ENCODE measurements at places on chromosomes 16 and 17.
A peak's percentile ranks its signal among the peaks of the same experiment; 100 is the strongest.

- peak overlapping the region; percentile 94 for H3K27ac ChIP-seq
- H3K27me3 ChIP-seq, result no peaks in the 10 kb centered on the region
- peak overlapping the region; percentile 99 for H3K4me3 ChIP-seq
- H3K36me3 ChIP-seq, result peaks cover 23% of the 10 kb centered on the region
- DNase-seq, result peak; percentile 59
- H3K4me1 ChIP-seq, result peaks cover 74% of the 10 kb centered on the region
Observed at GRCh38 chr17:77455111-77455890, 314.5 kb downstream of the SEC14L1 start.

DNA sequence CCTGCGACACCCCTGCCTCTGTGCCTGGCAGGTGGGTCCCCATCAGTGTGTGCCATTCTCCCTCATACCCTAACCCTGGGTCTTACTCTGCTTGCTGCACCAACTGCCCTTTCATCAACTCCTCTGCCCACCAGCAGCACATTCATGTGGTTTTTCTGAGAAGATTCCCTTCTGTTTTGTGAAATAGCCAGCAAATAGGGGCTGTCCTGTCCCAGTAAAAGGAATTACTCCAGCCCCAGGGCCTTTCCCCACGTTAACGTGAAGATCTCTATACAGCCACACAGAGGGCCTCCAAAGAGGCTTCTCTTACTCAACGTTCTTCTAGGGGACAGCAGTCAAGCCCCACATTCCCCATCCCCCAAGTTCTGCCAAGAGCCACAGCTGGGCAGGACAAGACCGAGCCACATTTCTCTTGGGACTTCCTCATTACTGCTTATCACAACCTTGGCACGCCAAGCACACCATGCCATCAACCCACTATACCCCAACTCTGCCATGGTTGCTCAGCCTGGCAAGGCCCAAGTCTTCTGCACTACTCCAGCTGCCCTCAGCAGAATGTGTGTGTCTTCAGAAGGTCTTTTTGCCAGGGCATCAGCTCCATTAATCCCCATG is 18.7 kb upstream of the CCL2 start:
- peaks cover 27% of the 10 kb centered on the region for H3K27me3 ChIP-seq
- no peak overlapping the region for H3K27ac ChIP-seq
- H3K4me1 ChIP-seq, result no peaks in the 10 kb centered on the region

DNA sequence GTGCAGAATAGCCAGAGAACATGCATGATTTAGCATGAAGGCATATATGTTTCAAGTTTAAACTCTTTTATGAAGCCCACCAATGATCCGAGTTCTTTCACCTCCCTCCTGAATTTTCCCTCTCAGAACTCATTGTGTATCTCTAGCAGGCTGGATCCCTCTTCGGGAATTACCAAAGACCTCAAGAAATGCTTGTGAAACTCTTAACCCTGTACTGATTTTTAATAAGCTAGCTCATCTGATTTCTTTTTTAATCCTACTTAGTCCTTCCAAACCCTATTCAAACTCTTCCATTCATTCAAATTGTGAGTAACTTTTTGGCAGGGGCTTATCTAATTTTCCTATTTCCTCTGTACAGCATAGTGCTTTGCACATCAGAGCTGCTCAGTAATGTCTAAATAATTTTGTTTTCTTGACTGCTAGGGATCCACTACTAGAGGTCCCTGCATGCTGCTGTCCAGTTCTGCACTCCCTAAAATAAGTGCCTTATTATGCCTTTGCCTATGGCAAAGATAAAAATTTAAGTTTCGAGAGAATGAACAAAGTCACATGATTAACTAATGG is 723.8 kb downstream of the CDH11 start:
- no peak overlapping the region for H3K27ac ChIP-seq
- no peaks in the 10 kb centered on the region for H3K4me1 ChIP-seq
- peaks cover 2% of the 10 kb centered on the region for H3K36me3 ChIP-seq
- no peak overlapping the region for H3K4me3 ChIP-seq
- DNase-seq, result no peak

- H3K36me3 ChIP-seq, result peaks cover 2% of the 10 kb centered on the region
- DNase-seq, result no peak
- H3K27ac ChIP-seq, result no peak overlapping the region
- H3K27me3 ChIP-seq, result no peaks in the 10 kb centered on the region
- H3K4me1 ChIP-seq, result peaks cover 4% of the 10 kb centered on the region
- no peak overlapping the region for H3K4me3 ChIP-seq
Observed at GRCh38 chr17:58096892-58097291, 13.7 kb downstream of the DYNLL2 start.

DNA sequence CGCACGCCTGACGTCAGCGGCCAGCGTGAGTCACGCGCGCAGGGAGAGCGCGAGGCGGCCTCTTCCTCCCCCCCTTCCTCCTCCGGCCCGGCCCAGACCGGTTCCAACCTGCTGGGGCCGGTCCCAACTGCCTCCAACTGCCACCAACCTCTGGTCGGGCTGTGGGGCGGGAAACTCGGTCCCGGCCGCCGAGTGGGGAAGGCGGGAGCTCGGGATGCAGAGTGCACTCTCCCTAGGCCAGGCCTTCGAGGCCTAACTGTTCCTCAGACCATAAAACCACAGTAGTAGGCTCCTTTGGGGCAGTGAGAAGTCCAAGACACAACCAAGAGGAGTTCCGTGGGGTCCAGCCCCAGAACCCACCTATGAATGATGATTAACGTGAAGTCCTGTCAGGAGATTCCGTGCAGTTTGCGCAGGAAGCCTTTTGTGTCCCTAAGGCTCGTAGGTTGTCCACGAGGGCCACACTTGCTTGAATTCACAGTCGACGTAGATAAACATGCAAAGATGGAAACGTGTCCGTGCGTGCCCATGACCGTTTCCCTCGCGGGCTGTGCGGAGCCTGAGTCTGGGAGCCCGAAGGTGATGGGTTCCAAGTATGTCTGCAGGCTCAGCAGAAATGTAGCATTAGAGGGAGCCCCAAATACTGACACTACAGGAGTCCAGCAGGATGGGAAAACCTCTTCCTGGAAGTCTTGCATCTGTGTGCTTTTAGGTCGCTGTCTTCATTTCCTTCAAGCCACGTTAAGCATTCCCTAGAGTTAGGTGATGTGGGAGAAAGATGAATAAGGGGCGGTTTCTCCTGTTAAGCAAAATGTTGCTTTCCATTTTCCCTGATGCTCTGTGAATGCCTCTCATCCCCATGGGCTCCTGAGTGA is 647 bp downstream of the UNK start:
- peak overlapping the region; percentile 98 for H3K27ac ChIP-seq
- peaks cover 50% of the 10 kb centered on the region for H3K4me1 ChIP-seq
- H3K4me3 ChIP-seq, result peak overlapping the region; percentile 90

GRCh38 chr16:88768071-88768783 is 16.8 kb downstream of the PIEZO1 start:
- DNase-seq, result no peak
- no peaks in the 10 kb centered on the region for H3K27me3 ChIP-seq
- no peak overlapping the region for H3K4me3 ChIP-seq
- no peaks in the 10 kb centered on the region for H3K36me3 ChIP-seq

DNA sequence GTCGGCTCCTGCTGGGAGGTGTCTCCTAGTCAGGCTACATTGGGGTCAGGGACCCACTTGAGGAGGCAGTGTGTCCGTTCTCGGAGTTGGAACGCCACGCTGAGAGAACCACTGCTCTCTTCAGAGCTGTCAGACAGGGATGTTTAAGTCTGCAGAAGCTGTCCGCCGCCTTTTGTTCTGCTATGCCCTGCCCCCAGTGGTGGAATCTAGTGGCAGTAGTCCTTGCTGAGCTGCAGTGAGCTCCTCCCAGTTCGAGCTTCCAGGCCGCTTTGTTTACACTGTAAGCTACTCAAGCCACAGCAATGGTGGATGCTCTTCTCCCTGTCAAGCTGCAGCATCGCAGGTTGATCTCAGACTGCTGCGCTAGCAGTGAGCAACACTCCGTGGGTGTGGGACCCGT is 36.0 kb downstream of the ITFG1 start:
- H3K4me3 ChIP-seq, result no peak overlapping the region
- no peak overlapping the region for H3K27ac ChIP-seq
- H3K27me3 ChIP-seq, result no peaks in the 10 kb centered on the region

GRCh38 chr16:81549547-81550431 is 105.2 kb downstream of the CMIP start:
- no peak for DNase-seq
- H3K27me3 ChIP-seq, result no peaks in the 10 kb centered on the region
- no peak overlapping the region for H3K27ac ChIP-seq
- peaks cover 2% of the 10 kb centered on the region for H3K36me3 ChIP-seq
- H3K4me1 ChIP-seq, result peaks cover 52% of the 10 kb centered on the region

Measured in activated T-cell treated with anti-CD3 and anti-CD28 coated beads, Interleukin-2, amount 50 U/mL, for 72 hours (primary cell).